ENCODE measurements at places on chromosomes 11 and 22. TPM values are rescaled to one million over a fixed set of nuclear protein-coding genes. Genes with fewer than 3 reads are reported as not detected.

MYBPC3 gene
- total RNA-seq, result 2,538 TPM

OR52I1 gene
- total RNA-seq, result not detected

GRCh38 chr11:92865352-92865751 lies 104.1 kb upstream of the MTNR1B start:
- DNase-seq, result no peak

GRCh38 chr22:37180531-37181231 lies 7.4 kb downstream of the C1QTNF6 start:
- no peak for DNase-seq

- DNase-seq, result no peak
Observed at GRCh38 chr11:100939571-100939970, 190.0 kb downstream of the PGR start.

DNA sequence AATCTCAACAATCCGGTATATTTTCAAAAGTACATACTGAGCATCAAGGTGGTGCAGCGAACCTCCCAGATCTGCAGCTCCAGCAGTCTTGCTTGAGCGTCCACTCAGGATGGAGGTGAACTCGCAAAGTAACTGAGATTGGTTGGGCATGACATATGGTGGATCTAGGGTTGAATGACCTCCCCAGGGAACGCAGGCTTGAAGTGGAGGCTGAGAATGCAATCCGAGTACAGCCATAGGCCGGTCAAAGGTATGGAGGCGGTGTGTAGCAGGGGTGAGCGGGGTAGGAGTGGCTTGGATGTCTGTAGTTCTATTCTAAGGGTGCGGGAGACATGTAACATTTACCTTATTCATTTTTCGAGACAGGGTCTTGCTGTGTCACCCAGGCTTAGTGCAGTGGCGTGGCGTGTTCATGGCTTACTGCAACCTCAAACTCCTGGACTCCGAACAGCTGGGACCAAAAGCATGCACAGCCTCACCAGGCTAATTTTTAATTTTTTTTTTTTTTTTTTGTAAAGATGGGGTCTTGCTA lies 631 bp upstream of the C22orf39 start:
- DNase-seq, result no peak

Data from left ventricle myocardium inferior (tissue), 1 donor.